Caco-2 (cell line): ENCODE measurements at places on chromosomes 1 and 21. TPM values are rescaled to one million over a fixed set of nuclear protein-coding genes. Genes with fewer than 3 reads are reported as not detected.

- H3K27ac ChIP-seq, result no peak overlapping the region
- H3K27me3 ChIP-seq, result no peaks in the 10 kb centered on the region
- no peaks in the 10 kb centered on the region for H3K36me3 ChIP-seq
- H3K4me1 ChIP-seq, result peaks cover 23% of the 10 kb centered on the region
Observed at GRCh38 chr1:98454666-98455065, 206.9 kb upstream of the SNX7 start.

DNA sequence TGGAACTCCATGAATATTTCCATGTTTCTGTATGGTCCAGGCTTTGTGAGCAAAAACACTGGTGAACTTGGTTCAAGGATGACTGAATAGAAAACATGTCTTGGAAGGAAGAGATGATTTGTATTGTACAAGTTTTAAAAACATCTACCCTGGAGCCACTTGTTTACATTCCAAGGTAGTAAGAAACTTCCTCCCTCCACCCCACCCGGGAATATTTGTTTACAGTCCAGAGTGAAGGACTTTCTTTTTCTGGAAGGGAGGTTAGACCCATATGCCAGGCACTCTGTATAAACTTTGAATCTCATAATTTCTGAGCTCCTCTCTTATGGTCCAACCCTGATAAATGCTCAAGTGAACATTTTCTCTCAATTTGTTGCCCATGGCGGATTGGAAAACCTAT is 323.3 kb upstream of the LYPLAL1 start:
- no peak for DNase-seq
- no peak overlapping the region for H3K4me3 ChIP-seq
- no peaks in the 10 kb centered on the region for H3K36me3 ChIP-seq
- H3K4me1 ChIP-seq, result no peaks in the 10 kb centered on the region

HTR6 gene
- total RNA-seq, result not detected in 2 replicates

GRCh38 chr1:79004916-79005315 is 1.6 kb downstream of the ADGRL4 start:
- no peak overlapping the region for H3K4me3 ChIP-seq
- no peaks in the 10 kb centered on the region for H3K36me3 ChIP-seq
- no peak overlapping the region for H3K27ac ChIP-seq
- H3K4me1 ChIP-seq, result no peaks in the 10 kb centered on the region
- H3K27me3 ChIP-seq, result no peaks in the 10 kb centered on the region
- no peak for DNase-seq

MYOM3 gene
- total RNA-seq, result not detected in 2 replicates

- H3K4me3 ChIP-seq, result no peak overlapping the region
- no peaks in the 10 kb centered on the region for H3K4me1 ChIP-seq
- no peak for DNase-seq
- no peaks in the 10 kb centered on the region for H3K27me3 ChIP-seq
- no peak overlapping the region for H3K27ac ChIP-seq
- no peaks in the 10 kb centered on the region for H3K36me3 ChIP-seq
Observed at GRCh38 chr1:53652441-53653199, 86.3 kb downstream of the GLIS1 start.

SPRR5 gene
- not detected in 2 replicates for total RNA-seq

DNA sequence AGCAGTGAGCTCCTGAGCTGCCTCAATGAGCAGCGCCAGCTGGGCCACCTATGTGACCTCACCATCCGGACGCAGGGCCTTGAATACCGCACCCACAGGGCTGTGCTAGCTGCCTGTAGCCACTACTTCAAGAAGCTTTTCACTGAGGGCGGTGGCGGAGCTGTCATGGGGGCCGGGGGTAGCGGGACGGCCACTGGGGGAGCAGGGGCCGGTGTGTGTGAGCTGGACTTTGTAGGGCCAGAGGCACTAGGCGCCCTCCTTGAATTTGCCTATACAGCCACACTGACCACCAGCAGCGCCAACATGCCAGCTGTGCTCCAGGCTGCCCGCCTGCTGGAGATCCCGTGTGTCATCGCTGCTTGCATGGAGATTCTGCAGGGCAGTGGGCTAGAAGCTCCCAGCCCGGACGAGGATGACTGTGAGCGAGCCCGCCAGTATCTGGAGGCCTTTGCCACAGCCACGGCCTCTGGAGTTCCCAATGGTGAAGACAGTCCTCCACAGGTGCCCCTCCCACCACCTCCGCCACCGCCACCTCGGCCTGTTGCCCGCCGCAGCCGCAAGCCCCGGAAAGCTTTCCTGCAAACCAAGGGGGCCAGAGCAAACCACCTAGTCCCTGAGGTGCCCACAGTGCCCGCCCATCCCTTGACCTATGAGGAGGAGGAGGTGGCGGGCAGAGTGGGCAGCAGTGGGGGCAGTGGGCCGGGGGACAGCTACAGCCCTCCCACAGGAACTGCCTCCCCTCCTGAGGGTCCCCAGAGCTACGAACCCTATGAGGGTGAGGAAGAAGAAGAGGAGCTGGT is 12.3 kb downstream of the ZBTB7B start:
- peaks cover 24% of the 10 kb centered on the region for H3K4me1 ChIP-seq
- DNase-seq, result no peak
- H3K27ac ChIP-seq, result no peak overlapping the region
- peaks cover 1% of the 10 kb centered on the region for H3K36me3 ChIP-seq
- no peaks in the 10 kb centered on the region for H3K27me3 ChIP-seq

- no peaks in the 10 kb centered on the region for H3K4me1 ChIP-seq
- no peak for DNase-seq
- no peak overlapping the region for H3K27ac ChIP-seq
- no peaks in the 10 kb centered on the region for H3K36me3 ChIP-seq
- no peaks in the 10 kb centered on the region for H3K27me3 ChIP-seq
Observed at GRCh38 chr1:5637171-5637570, 355.1 kb downstream of the NPHP4 start.

DNA sequence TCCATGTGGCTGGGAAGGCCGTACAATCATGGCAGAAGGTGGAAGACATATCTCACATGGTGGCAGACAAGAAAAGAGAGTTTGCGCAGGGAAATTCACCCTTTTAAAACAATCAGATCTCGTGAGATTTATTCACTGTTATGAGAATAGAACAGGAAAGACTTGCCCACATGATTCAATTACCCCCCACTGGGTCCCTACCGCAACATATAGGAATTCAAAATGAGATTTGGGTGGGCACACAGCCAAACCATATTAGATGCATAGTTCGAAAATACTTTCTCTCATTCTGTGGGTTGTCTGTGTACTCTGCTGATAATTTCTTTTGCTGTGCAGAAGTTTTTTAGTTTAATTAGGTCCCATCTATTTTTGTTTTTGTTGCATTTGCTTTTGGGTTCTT is 990.3 kb downstream of the PLA2G4A start:
- no peak for DNase-seq
- H3K27ac ChIP-seq, result no peak overlapping the region
- H3K4me3 ChIP-seq, result no peak overlapping the region
- H3K27me3 ChIP-seq, result no peaks in the 10 kb centered on the region

- no peaks in the 10 kb centered on the region for H3K27me3 ChIP-seq
- H3K4me1 ChIP-seq, result peaks cover 16% of the 10 kb centered on the region
- H3K27ac ChIP-seq, result no peak overlapping the region
- peak; percentile 65 for DNase-seq
- no peaks in the 10 kb centered on the region for H3K36me3 ChIP-seq
Observed at GRCh38 chr1:84634536-84635205, 55.6 kb downstream of the SSX2IP start.

TMPRSS15 gene
- not detected in 2 replicates for total RNA-seq

EPB41 gene
- total RNA-seq, result 29.5 and 29.8 TPM in 2 replicates

DNA sequence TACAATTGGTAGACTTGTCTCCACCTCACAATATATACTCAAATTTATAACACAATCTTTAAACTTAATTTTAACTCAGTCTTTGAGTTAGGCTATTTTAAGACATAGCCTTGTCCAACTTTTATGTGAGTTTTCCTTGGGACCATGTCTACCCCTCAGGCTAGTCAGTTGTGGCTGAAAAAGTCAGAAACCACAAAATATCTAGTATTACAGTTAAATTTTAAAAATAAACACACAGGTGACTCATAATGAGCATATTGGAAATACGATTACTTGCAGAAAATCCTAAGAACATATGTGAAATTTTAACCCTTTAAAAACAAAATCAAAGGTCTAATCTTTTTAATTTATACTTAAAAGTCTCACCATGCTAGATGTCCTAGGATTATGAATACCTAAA is 4.8 kb upstream of the ASB17 start:
- H3K4me1 ChIP-seq, result 0 out of 2 replicates have a peak, but pooled peaks cover 7% of the 10 kb centered on the region
- no peak for DNase-seq
- no peak overlapping the region for H3K27ac ChIP-seq
- no peaks in the 10 kb centered on the region for H3K27me3 ChIP-seq
- no peak overlapping the region for H3K4me3 ChIP-seq
- H3K36me3 ChIP-seq, result no peaks in the 10 kb centered on the region

GRCh38 chr1:56409112-56409691 is 170.2 kb downstream of the PLPP3 start:
- H3K27me3 ChIP-seq, result no peaks in the 10 kb centered on the region
- DNase-seq, result peak; percentile 59
- H3K4me1 ChIP-seq, result peaks cover 28% of the 10 kb centered on the region

SSX2IP gene
- 12.7 and 15.3 TPM in 2 replicates for total RNA-seq

- H3K4me3 ChIP-seq, result no peak overlapping the region
- H3K27me3 ChIP-seq, result no peaks in the 10 kb centered on the region
- no peak for DNase-seq
- no peak overlapping the region for H3K27ac ChIP-seq
- H3K4me1 ChIP-seq, result no peaks in the 10 kb centered on the region
- no peaks in the 10 kb centered on the region for H3K36me3 ChIP-seq
Observed at GRCh38 chr1:73327180-73327793, 870.7 kb downstream of the LRRIQ3 start.

- no peak overlapping the region for H3K4me3 ChIP-seq
- no peak overlapping the region for H3K27ac ChIP-seq
- peak; percentile 78 for DNase-seq
- H3K4me1 ChIP-seq, result no peaks in the 10 kb centered on the region
- no peaks in the 10 kb centered on the region for H3K27me3 ChIP-seq
- H3K36me3 ChIP-seq, result no peaks in the 10 kb centered on the region
Observed at GRCh38 chr1:161071886-161072371, 2.2 kb upstream of the ARHGAP30 start.

DNA sequence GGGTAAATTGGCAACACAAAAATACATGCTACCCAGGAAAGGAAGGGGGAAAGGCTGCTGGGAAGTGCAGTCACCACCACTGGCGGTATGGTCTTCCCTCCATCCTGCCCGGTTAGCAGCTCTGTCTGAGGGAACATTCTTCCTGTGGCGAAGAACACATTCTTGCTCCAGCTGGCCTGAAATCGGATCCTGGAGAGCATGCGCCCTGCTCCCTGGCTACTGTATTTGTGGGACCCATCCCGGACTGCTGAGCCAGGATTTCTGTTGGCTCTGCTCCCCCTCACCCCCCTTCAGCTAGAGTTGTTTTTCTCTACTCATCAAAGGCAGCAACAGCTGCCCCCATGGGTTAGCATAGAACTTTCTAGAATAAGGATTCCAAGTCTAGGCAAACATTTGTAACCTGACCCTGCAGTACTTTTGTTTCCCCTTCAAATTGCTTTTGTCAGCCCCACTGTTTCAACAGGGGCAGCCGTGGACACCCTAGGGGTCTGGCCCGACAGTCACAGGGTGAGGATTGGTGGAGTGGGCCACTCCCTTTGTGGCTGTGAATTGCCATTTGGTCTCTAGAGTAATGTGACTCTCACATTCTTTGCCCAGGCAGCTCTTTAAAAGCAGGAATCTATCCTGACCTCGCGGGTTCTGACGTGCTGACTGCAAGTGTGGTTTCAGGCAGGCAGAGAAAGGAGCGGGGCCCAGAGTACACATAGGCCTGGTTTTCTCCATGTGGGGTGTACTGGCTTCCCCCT is 157.7 kb downstream of the TOMM20 start:
- no peak overlapping the region for H3K4me3 ChIP-seq
- H3K4me1 ChIP-seq, result peaks cover 64% of the 10 kb centered on the region
- no peaks in the 10 kb centered on the region for H3K36me3 ChIP-seq
- H3K27ac ChIP-seq, result peak overlapping the region; percentile 94
- peak; percentile 73 for DNase-seq

AK5 gene
- total RNA-seq, result not detected in 2 replicates

- no peaks in the 10 kb centered on the region for H3K27me3 ChIP-seq
- no peak overlapping the region for H3K27ac ChIP-seq
- no peak overlapping the region for H3K4me3 ChIP-seq
- no peaks in the 10 kb centered on the region for H3K4me1 ChIP-seq
- H3K36me3 ChIP-seq, result no peaks in the 10 kb centered on the region
- peak; percentile 46 for DNase-seq
Observed at GRCh38 chr1:30111431-30111830, 612.0 kb downstream of the MATN1 start.
